CD8-positive, alpha-beta T cell (primary cell): ENCODE measurements at places on chromosomes 2 and 18.

GRCh38 chr18:63887424-63887823 is at the start of gene SERPINB2:
TSS of gene SERPINB2 (plus strand) at chr18:63887705. CDS start at chr18:63891445, 3,740 bp downstream.
- DNase-seq: no peak

DNA sequence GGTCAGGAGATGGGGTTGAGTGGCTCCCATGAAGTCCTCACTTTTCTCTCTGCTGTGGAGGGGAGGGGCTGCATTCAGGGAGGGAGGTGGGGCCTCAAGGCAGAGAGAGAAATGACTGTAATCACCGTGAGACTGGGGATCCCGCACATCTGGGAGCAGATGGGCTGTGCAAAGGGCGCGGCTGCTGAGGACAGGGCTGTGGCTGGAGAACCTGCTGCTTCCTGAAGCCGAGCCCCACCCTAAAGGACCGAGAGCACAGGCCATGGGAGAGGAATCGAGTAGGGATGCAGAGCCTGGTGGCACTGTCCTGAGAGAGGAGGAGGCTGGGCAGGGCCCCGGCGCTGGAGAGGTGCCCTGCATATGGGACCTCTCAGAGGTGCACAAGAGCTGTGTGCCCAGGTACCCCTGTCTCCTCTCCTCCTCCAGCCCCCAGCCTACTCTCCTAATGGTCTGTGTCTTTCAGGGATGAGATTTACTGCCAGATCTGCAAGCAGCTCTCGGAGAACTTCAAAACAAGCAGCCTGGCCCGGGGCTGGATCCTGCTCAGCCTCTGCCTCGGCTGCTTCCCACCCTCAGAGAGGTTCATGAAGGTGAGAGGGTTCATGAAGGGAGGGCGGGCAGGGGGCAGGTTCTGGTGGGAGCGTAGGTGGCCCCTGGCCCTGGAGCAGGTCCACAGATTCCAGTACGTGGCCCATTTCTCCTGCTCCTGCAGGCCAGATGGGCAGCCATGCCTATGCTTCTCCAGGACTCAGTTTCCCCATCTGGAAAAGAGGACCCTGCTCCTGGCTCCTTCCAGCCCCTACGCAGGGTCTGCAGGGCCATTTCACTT is 25.9 kb upstream of the GPR17 start:
- DNase-seq: no peak

DNA sequence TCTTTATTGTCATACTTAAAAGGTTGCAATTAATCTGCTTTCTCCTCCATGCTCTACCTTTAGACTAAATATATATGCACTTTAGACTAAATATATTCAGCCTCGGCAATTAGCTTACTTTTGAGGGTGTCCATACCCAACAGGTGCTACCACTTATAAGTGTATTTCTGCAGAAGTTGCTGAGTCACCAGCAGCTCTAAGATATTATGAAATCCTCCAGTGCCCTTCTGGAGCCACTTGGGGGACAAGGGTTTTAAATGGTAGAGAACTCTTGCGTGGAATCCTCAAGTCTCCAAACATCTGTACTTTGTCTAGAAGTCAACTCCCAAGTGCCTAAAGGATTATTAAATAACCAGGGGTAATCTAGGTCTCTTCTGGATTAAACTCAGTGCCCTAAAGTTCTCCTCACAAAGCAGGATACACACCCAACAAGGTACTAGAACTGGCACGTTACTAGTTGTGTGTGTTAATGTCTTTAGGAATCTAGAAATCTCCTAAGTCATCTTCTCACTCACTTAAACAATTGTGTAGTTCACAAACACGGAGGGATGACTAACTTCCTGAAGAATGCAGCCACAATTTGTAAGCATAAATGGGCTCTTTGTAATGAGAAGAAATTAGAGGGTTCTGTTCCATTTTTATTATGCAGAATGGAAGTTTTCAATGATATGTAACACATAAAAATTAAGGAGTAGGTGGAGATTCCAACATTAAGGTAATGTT is 159.7 kb downstream of the CD226 start:
- no peak for DNase-seq

GRCh38 chr18:29172756-29173067 is 995.8 kb upstream of the CDH2 start:
- no peak for DNase-seq

DNA sequence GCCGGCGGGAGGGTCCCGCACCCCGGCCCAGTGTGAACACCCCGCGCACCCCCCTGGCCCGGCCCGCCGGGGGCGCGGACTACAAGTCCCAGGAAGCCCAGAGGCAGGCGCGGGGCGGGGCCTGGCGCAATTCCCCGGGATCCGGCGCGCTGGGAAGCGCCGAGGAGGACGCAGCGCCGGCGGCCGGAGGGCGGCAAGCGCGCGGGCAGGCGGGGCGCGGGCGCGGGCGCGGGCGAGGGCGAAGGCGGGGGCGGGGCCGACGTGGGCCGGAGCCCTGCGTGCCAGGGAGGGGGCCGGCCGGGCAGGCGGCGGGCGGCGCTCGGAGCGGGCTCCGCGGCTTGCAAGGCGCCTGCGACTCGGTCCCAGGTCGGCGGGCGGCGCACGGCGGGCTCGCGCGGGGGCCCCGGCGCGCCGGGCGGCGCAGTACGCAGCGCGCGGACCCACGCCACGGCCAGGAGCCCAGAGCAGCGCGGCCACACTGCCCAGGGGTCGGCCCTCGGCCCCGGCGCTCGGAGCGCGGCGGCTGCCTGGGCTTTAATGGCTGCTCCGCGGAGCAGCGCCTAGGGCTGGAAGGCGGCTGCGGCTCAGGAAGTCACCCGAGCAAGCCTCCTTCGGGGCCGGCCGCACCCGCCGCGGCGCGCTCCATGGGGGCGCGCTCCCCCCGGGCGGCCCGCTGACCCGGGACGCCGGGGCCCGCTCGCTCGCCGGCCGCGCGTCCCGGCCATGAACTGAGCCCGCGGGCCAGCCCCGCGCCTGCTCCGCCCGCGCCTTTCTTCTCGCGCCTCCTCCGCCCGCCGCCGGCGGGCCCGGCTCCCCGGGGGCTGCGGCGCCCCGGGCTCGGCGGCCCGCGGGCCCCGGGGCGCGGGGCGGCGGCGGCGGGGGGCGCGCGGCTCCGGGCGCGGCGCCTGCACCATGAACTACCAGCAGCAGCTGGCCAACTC is at the start of gene AGAP1:
TSS of gene AGAP1 (plus strand) at position 269 of the 941 bp plus-strand sequence.
- no peak for DNase-seq

GRCh38 chr2:192419786-192420185 is 225.1 kb upstream of the TMEFF2 start:
- DNase-seq: no peak

DNA sequence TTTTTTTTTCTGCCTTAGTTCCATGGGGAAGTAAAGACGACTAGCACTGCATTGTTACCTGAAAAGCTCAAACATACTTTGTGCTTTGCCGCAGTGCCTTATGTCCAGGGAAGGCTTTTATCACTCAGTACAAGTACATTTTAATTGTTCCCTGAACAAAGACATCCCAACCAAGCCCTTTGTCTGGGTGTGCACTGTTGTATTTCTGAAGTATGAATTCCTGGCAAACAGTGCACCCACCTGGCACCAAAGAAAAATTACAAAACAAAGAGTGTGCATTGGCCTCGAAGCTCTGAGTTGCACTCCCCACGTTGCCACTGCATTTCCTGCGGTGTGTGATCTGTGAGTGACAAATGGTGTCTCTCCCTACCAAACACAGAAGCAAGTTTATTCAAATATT is 858.5 kb upstream of the PIK3C3 start:
- no peak for DNase-seq

- DNase-seq: no peak
These were observed 239.5 kb upstream of the KLHL29 start for GRCh38 chr2:23145460-23145859.

- no peak for DNase-seq
These were observed 118.9 kb downstream of the CCDC102B start for GRCh38 chr18:68916734-68917133.

DNA sequence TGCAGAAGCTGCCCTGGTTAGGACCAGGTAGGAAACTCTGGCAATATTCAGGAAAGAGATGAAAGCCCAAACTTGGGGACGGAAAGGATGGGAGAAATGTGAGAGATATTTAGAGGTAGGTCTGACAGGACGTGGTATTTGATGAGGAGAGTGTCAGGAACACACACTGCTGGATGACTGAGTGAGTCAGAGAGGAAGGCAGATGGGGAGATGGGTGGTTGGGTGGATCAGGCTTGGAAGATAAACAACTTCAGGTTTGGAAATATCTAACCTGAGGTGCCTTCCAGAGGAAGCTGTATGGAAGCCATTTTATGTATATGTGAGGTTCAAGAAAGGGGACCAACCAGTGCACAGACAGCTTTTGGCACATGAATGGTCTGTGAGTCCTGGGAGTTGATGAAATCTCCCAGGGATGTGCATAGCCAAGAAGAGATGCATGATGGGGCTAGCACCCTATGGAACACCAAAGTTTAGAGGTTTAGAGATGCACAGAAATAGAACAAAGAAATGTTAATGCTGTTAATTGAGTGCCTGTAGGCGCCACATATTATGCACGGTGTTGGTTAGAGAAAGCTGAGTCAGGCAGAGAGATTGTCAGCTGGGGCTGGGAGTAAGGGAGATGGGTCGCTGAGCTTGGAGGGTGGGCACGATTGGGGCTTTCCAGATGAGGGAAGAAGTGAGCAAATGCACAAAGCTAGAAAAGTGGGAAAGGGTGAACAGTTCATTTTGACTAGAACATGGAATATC is 101.0 kb downstream of the VIT start:
- DNase-seq: no peak

- DNase-seq: peak; percentile 41
These were observed 55.2 kb downstream of the LDLRAD4 start for GRCh38 chr18:13273800-13274199.

DNA sequence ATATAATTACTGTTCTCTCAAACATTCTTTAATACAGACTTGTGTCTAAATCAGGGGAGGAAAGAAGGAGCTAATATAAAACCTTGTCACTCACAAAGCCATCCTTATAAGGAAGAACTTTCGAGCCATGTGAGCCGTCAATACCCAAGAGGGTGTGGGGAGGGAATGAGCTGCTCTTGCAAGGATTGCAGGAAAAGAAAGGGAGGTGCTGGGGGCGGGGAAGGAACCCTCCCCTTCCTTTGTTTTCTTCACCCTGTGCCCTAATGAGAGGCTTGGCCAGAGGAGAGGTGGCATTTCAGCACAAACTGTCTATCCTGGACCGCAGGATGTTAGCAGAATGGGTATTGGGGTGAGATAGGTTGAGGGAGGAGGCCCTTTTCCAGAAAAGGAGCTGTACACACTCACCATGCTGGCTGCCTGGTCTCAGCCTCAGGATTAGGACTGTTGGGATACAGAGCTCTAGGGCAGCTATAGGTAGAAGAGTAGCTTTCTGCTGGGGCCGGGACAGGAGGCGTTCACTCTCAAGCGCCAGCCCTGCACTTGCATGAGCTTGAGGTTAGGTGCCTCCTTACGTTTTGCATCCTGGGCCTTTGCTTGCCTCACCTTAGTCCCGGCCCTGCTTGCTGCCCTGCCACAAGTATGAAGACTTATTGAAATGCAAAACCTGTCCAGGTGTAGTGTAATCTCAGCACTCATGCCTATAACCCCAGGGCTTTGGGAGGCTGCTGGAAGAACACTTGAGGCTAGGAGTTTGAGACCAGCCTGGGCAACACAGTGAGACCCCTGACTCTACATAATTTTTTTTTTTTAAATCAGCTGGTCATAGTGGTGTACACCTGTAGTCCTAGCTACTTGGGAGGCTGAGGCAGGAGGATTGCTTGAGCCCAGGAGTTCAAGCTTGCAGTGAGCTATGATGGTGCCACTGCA is 190.5 kb downstream of the LOXHD1 start:
- no peak for DNase-seq

- DNase-seq: no peak
These were observed 25.8 kb upstream of the PLB1 start for GRCh38 chr2:28469947-28470535.

- no peak for DNase-seq
These were observed 219.3 kb downstream of the NEDD4L start for GRCh38 chr18:58263055-58263957.

DNA sequence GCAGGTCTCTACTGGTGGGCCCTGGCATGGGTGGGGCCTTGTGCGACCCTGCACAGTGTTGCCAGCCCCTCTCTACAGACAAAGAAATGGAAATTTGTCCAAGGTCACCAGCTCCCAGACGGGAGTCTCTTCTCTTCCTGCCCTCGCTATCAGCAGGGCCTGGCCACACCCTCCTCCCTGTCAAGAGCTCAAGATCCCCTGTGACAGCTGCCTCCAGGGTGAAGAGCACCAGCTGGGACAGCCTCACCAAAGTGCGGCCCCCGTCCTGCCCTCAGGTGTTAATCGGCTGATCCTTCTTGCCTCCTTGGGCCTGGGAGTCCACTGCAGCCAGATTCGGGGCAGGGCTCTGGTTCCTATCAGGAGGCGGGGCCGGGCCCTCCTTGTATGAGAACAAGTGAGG is 259.1 kb downstream of the TWIST2 start:
- DNase-seq: no peak

- no peak for DNase-seq
These were observed 171.9 kb upstream of the GATA6 start for GRCh38 chr18:21997207-21998143.

DNA sequence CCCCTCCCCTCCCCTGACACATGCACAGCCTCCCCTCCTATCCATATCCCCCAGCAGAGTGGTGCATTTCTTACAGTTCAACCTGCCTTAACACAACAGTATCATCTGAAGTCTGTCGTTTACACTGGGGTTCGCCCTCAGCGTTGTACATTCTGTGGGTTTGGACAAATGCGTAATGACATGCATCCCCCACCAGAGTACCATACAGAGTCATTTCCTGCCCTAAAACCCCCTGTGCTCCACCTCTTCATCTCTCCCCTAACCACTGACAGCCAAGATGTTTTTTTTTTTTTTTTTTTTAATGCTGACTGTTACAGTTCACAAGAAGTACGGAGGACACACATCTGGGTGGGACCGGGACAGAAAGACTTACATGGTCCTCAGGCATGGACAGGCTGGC is 22.6 kb downstream of the POMC start:
- DNase-seq: peak; percentile 65

DNA sequence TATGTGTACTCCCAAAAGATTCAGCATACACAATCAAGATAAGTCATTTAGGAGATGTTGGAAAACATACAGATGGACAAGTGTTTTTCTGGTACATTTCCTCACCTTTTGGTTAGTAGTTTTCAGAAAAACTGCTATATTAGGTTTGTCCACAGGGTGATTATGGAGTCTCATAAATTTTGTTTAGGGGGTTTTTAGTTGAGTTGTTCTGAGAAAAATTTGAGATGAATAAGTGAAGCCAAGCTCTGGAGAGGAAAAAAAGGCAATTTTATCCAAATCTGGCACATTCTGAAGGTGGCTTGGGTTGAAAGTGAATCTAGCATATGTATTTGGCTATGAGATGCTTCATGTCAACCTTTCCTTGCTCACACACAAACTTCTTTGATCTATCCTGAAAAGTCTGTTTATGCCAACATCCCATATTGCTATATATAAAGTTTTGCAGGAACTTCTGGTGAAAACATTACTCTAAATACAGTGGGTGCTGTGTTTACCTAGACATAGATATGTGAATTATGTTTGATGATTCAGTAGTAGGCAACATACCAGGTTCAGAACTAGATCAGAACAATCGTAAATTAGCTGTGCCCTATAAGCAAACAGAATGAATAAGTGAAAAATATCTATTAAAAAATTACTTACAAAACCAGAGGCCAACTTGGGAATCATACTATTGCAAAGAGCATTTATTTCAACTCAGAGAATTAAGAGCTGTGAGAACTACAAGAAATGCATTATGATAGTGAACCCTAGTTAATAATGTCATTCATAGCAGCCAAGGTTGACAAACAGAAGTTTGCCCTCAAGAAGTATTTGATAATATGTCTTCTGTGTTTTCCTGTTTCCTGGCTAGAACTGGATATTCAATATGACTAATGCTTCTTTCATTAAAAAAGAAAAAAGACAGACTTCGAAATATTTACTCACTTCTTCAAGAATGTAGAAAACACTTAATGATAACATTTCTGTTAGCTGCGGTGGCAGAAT is 552.0 kb downstream of the IRS1 start:
- no peak for DNase-seq

GRCh38 chr18:31950583-31950982 is 7.7 kb upstream of the TRAPPC8 start:
- DNase-seq: no peak
